ENCODE measurements at places on chromosomes 2 and 18. TPM values are rescaled to one million over a fixed set of nuclear protein-coding genes. Genes with fewer than 3 reads are reported as not detected.

Gene KIF5C
- total RNA-seq = 7.0 TPM

Gene AGXT
- total RNA-seq = 0.25 TPM

Gene ASB18
- total RNA-seq = not detected

Gene DNER
- 5.5 TPM for total RNA-seq

Gene CCBE1
- total RNA-seq = 1.1 TPM

Gene KLF7
- 58.7 TPM for total RNA-seq

Gene CRYBA2
- not detected for total RNA-seq

Gene NYAP2
- total RNA-seq = not detected

Gene ANKRD36C
- 14.0 TPM for total RNA-seq

Gene TTN
- under 0.01 TPM for total RNA-seq

Gene CKAP2L
- total RNA-seq = 2.5 TPM

Gene TMEM18
- 37.1 TPM for total RNA-seq

Gene IDH1
- total RNA-seq = 108 TPM

Gene NPC1
- 111 TPM for total RNA-seq

Gene SNORC
- total RNA-seq = 2.5 TPM

Gene TGFA
- total RNA-seq = 72.1 TPM

Gene TNP1
- total RNA-seq = not detected
